ENCODE measurements at places on chromosomes 12 and 14.
A peak's percentile ranks its signal among the peaks of the same experiment; 100 is the strongest.

- DNase-seq, result no peak
Measured at GRCh38 chr14:34835312-34835711, 39.8 kb downstream of the BAZ1A start.

GRCh38 chr12:121300083-121300819 is 3.7 kb upstream of the CAMKK2 start:
- peak; percentile 44 for DNase-seq

- DNase-seq, result no peak
Measured at GRCh38 chr12:28027328-28027727, 54.8 kb upstream of the PTHLH start.

DNA sequence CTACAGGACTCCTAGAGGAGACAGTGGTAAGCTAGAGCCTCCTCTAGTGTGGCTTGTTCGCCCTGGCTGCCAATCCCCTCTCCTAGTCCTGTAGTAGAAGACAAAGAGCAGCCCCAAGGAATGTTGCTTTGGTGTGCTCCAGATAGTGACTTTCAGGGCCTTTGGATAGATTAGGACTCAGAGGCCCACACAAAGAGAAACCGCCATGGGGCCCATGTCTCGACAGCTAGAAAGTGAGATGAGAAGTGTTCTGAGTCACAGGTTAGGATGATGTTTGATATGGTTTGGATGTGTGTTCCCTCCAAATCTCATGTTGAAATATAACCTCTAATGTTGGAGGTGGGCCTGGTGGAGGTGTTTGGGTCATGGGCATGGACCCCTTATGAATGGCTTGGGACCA is 51.8 kb upstream of the JDP2 start:
- no peak for DNase-seq

DNA sequence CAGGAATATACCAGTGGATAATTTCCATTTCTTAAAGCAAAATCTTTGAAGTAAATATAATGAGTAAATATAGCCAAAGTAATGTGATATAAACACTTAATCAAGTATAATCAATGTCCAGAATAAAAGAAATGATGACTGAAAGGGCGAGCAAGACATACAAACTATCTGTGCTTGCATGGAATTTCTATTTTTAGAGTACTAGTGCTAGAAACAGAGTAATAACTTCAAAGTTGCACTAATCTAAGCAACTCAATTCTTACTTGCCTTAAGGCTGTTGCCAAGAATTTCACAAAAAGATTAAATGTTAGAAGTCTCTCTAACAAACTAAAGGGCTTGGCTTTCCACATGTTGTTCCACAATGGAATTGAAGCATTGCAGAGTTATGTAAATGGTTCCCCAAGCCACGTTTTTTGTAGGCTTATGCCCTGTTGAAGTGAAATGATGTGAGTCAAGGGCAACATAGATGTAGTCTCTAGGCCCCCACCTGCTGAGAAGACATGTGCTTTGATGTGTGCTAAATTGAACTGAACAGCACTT is 175.0 kb upstream of the LMNTD1 start:
- DNase-seq, result no peak

DNA sequence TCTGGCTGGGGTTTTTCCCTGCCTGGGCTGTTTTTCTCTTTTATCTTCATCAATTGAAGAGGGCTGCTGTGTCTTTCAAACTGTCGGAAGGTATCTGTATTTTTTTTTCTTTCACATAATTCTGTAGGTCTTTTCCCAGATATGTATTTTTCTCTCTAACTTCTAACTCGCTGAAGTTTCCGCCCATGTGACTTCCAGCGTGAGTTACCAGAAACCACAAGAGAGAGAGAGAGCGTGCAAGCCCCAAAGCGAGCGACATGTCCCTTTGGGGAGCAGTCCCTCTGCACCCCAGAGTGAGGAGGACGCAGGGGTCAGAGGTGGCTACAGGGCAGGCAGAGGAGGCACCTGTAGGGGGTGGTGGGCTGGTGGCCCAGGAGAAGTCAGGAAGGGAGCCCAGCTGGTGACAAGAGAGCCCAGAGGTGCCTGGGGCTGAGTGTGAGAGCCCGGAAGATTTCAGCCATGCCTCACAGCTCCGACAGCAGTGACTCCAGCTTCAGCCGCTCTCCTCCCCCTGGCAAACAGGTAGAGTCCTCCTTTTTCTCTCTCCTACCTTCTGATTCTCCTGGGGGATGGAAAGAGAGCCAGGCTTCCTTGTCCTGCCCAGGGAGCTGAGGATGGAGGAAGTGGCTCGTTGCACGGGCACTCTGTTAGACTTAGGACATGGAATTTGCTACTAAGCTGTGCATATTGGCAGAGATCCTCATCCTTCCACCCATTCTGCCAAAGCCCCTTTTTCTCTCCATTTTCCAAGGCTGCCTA is at the start of gene BATF:
BATF (plus strand) TSS at position 246 of the 759 bp plus-strand sequence; CDS start at position 460, 214 bp downstream.
- no peak for DNase-seq

Data from NCI-H1417 treated with DMSO at 0.1 percent for 48 hours (cell line).